ENCODE measurements at places on chromosomes 2 and 18. TPM values are rescaled to one million over a fixed set of nuclear protein-coding genes. Genes with fewer than 3 reads are reported as not detected.

ZNF385B gene
- total RNA-seq, result 217 TPM

DNA sequence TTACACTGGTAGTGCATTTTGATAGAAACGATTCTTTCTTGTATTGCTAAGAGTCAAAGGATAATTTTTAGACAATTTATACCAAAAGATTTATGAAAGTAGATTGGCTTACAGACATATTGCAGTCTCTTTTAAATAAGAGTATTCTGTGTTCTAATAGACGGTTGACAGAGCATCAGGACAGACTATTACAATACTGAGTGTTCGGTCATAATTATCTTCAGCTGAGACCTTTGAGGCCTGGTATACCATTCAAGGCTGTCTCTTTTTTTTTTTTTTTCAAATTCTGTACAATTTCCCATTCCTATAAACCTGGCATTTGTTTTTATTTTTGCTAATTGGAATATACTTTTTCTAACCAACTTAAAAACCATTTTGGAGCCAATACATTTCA, 140.6 kb upstream of the NOSTRIN start:
- DNase-seq, result no peak

SMAD2 gene
- total RNA-seq, result 84.8 TPM

CHRNG gene
- not detected for total RNA-seq

DNA sequence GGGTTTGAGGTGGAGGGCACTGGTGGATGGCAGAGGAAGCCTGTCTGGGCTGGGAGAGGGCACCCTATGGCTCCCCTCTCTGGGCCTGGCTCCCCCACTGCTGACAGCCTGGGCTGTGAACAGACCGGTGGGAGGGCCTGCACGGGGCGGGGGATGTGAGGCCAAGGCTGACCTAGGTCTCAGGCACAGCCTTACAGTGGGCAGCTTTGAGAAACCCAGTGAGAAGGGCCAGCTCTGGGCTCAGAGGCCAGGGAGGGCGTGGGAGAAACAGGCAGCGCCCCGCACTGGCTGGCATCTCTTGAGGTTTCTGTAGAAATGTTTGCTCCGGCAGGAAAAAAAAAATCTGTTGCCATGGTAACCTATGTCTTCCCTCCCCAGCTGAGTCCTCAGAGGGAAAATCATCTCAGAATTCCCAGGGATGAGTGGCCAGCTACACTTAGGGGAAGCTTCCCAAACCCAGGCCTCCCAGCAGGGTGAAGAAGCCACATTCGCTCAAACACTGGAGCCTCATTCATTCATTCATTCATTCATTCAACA, 71.7 kb upstream of the TAF1B start:
- no peak for DNase-seq

GRCh38 chr2:37291680-37292079, 33.0 kb downstream of the PRKD3 start:
- no peak for DNase-seq

HSPE1 gene
- 259 TPM for total RNA-seq

- no peak for DNase-seq
Observed at GRCh38 chr2:1662606-1663180, 81.6 kb downstream of the PXDN start.
